Kidney (tissue), 22 donors: ENCODE measurements at places on chromosomes 11 and 22. TPM values are rescaled to one million over a fixed set of nuclear protein-coding genes. Genes with fewer than 3 reads are reported as not detected.

Gene UBQLN3
- 0.35 TPM for total RNA-seq

DNA sequence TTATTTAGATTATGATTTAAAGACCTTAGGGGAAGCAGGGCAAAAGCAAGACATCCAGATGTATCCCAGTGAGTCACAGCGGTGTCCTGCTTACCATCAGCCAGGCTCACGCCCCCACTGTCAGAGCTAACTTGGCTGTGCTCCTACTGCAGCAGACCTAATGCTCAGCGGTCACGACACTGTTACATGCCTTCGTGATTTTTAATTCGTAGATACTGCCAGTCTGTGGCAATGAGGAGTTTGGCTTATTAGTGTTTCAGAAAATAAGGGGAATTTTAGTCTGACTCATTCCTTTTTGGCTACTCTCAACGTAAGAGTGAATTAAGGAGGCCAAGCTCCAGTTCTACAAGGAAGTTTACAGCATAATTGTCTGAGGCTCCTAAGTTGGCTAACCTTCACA, 22.7 kb downstream of the EFCAB6 start:
- H3K36me3 ChIP-seq, result no peaks in the 10 kb centered on the region
- no peak for DNase-seq
- no peaks in the 10 kb centered on the region for H3K4me1 ChIP-seq
- no peak overlapping the region for H3K27ac ChIP-seq

DNA sequence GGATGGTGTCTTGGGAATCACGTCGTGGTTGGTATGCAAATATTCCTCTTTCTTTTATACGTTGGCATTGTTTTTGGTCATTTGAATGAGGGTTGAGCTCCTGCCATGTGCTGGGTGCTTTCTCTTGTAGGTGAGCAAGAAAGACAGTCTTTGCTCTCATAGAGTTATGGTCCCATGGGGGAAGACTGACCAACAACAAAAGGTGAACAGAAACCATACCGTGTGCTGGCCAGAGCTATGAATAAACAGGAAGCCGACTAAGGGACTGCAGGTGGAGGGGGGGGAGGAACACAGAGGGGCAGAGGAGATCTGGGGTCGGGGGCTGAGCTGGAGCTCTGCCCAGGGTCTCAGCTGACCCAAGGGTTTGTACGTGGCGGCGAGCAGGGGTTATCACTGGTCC, 245.3 kb downstream of the CTTN start:
- no peak overlapping the region for H3K4me3 ChIP-seq
- H3K27me3 ChIP-seq, result no peaks in the 10 kb centered on the region
- H3K27ac ChIP-seq, result no peak overlapping the region

- no peak overlapping the region for H3K27ac ChIP-seq
- no peaks in the 10 kb centered on the region for H3K36me3 ChIP-seq
- no peaks in the 10 kb centered on the region for H3K4me1 ChIP-seq
- H3K27me3 ChIP-seq, result no peaks in the 10 kb centered on the region
- no peak for DNase-seq
Observed at GRCh38 chr11:77771135-77771534, 49.4 kb downstream of the RSF1 start.

- H3K27ac ChIP-seq, result peak overlapping the region; percentile 92
- H3K4me3 ChIP-seq, result peak overlapping the region; percentile 66
- no peaks in the 10 kb centered on the region for H3K36me3 ChIP-seq
- H3K27me3 ChIP-seq, result no peaks in the 10 kb centered on the region
- peaks cover 8% of the 10 kb centered on the region for H3K4me1 ChIP-seq
Observed at GRCh38 chr11:6319001-6319703, 1.1 kb downstream of the CAVIN3 start.

DNA sequence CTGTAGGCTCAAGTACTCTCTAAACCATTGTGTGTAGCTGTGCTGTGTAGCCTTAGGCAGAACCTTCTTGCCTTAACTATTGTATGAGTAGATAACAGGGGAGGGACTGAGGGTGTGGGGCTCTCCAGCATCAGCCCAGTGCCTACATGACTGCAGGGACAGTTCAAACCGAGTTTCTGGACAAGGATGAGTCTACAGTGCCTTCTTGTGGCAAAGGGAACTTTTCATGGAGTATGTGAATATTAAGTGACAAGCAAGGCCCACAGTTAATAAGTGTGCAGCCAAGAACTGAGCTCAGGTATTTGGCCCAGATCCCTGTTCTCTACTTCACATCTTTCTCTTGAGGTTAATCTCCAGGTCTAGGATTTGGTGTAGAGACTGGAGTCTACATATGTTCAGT, 424.4 kb upstream of the LARGE1 start:
- no peaks in the 10 kb centered on the region for H3K36me3 ChIP-seq
- no peaks in the 10 kb centered on the region for H3K27me3 ChIP-seq
- H3K4me3 ChIP-seq, result no peak overlapping the region
- DNase-seq, result no peak
- no peaks in the 10 kb centered on the region for H3K4me1 ChIP-seq
- H3K27ac ChIP-seq, result no peak overlapping the region

DNA sequence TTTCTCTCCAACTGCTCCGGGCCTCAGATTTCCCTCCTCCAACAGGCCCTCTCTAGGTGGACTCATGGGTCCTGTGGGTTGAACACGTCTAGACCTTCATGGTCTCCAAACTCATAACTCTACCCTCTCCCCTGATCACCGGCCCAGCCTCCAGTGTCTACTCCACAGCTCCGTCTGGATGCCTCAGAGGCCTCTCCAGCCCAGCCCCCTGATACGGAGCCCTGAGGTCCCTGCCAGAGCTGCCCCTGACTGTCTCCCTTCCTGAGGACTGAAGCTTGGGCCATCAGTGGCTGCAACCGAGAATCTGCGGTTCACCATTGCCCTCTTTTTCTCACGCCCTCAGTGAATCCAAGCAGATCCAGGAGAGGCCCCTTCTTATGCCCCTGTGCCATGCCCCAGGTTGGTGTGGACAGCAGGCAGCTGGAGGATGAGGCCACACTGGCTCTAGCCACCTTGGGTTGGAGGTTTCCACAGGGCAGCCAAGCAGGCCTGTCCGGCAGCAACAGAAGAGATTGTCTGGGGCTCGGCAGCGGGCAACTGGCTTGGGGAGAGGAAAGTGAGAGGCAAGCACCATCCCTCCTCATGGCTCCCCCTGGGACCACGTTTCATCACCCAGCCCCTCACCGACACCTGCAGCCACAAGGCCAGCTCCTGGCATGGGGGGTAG, 104.6 kb upstream of the FGF3 start:
- no peaks in the 10 kb centered on the region for H3K36me3 ChIP-seq
- H3K27ac ChIP-seq, result no peak overlapping the region
- no peaks in the 10 kb centered on the region for H3K27me3 ChIP-seq
- no peaks in the 10 kb centered on the region for H3K4me1 ChIP-seq
- no peak overlapping the region for H3K4me3 ChIP-seq

DNA sequence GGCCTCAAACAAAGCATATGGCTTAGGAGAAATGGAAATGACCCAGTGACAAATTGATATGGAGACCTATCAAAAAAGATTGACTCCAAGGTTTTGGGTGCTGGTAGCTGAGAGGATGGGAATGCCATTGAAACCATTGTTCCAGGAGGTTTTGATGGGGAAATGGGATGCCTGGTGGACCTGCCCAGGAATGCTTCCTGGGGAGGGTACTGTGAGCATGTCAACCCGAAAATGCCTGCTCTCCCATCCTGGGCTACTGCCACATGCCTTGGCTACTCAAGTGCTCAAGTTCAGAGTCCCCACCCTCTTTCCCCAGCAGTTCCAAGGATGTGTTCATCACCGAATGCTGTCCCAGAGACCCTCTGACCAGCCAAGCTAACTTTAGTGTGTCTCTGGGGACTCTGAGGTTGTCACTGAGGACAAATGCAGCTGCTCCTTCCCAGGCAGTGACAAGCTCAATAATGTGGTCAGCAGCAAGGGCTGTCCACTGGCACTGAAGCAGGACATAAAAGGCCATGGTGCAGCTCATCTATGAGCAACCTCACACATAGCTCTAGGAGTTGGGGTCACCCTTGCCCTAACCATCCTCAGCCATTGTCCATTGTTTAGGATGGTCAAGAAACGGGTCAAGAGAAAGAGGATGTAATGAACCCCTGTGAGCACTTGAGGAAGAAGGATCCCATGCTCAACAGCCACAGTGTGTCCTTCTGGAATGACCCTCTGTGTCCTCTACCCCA, 83.7 kb downstream of the TRIM29 start:
- no peaks in the 10 kb centered on the region for H3K27me3 ChIP-seq
- H3K27ac ChIP-seq, result no peak overlapping the region
- no peaks in the 10 kb centered on the region for H3K4me1 ChIP-seq
- DNase-seq, result no peak
